Right hindlimb (tissue), 1 donor: ENCODE measurements at places on chromosomes 11 and 22.

- no peak for DNase-seq
Observed at GRCh38 chr22:37470087-37470445, 16.1 kb downstream of the MFNG start.

DNA sequence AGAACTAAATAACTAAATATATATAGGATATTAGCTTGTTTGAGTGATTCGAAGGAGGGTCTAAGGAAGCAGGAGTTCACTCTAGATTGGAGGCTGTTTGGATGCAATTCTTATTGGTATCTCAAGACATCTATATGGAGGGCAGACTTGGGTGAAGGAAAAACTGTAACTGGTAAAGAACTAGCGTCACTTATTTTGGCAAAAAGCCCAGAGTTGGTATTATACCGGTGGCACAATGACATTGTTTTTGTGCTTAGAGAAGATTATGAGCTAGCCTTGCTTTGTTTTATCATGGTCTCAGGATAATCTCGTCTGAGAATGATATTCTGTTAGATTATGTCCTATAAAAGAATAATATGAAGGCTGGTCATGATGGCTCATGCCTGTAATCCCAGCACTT, 6.0 kb upstream of the SLC35F2 start:
- no peak for DNase-seq

DNA sequence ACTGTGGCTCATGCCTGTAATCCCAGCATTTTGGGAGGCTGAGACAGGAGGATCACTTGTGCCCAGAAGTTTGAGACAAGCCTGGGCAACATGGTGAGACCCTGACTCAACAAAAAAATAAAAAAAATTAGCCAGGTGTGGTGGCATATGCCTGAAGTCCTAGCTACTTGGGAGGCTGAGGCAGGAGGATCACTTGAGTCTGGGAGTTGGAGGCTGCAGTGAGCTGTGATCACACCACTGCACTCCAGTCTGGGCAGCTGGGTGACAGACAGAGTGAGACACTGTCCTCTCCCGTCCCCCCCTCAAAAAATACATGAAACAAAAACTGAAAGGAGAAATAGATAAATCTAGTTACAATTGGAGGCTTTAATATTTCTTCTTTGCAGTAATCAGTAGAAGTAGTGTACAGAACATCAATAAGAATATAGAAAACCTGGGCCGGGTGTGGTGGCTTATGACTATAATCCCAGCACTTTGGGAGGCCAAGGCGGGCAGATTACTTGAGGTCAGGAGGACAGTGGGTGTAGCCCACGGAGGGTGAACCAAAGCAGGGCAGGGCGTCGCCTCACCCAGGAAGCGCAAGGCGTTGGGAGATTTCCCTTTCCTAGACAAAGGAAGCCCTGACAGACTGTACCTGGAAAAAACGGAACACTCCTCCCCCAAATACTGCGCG, 19.6 kb upstream of the DLAT start:
- DNase-seq: no peak

DNA sequence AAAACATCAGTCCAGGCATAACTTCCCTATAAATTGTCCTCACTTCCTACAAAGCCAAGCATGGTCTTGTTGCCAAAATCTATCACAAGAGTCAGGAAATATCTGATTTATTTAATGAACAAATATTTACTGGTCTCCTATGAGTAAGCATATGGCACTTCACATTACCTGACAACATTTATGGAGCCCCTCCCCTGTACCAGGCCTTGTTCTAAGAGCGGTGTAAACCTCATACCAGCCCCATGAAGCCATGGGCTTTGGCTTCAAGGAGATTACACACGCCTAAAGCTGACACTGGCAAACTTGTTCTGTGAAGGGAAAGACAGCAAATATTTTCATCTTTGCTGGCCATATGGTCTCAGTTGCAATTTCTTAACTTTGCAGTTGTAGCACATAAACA, 43.0 kb upstream of the EIF3D start:
- DNase-seq: no peak

GRCh38 chr11:66684635-66685034, 6.9 kb upstream of the RBM4B start:
- DNase-seq: no peak

DNA sequence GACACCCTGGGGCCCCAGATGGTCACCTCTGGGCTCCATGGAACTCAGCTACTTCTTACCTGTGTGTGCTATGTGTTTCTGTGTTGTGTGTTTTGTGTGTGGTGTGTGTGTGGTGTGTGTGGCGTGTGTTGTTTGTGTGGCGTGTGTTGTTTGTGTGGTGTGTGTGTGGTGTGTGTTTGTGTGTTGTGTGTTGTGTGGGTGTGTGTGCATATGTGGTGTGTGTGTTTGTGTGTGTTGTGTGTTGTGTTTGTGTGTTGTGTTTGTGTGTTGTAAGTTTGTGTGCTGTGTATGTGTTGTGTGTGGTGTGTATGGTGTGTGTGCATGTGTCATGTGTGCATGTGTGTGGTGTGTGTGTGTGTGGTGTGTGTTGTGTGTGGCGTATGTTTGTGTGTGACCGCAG, 3.8 kb upstream of the WNT7B start:
- no peak for DNase-seq

DNA sequence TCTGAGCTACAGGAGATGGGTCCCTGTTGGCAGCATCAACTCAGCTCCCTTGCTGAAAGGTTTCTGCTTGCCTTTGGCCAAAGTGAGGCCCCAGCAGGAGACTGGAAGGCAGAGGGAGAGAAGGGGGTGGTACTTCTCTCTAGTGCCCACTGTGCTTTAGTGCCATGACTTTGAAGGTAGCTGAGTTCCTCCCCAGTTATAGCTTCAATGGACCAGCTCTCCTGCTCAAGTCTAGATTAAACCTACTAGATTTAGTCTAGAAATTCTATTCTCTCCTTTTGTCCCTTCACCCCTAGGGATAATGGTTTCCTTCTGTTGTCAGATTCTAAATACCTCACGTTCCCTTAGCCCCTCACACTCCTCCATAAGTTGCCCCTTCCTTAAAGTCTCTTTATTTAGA, 119.2 kb downstream of the TIMP3 start:
- DNase-seq: no peak

- no peak for DNase-seq
Observed at GRCh38 chr11:107472966-107473365, 15.3 kb upstream of the CWF19L2 start.

GRCh38 chr11:66242095-66242765, 26.2 kb upstream of the RAB1B start:
- DNase-seq: no peak

- DNase-seq: no peak
Observed at GRCh38 chr22:33012833-33013450, 45.2 kb downstream of the SYN3 start.

DNA sequence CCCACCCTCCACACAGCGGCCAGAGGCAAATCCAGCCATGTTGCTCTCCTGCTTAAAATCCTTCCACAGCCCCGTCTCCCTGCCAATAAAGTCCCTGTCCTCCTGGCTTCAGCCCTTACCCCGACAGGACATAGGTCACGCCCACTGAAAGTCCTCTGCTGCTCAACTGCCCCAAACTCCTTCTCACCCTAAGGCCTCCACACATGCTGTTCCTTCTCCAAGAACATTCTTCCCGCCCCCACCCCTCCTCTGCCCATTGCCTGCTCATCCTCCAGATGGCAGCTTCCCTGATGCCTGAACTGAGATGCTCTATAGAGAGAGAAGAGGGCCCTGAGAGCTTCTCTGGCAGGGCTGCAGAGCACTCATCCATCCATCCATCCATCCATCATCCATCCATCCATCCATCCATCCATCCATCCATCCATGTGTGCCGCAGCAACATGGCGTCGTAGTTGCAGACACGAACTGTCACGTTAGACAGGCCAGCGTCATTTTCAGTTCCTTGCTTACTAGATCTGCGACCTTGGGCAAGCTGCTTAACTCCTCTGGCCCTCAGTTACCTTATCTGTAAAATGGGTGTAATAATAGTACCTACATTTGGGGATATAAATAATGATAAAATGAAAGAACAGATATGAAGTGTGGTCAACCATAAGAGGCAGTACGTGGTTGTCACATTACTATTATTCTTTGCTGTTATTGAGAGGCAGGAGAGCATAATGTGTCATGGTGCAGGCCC, 9.4 kb downstream of the NPTXR start:
- DNase-seq: no peak

DNA sequence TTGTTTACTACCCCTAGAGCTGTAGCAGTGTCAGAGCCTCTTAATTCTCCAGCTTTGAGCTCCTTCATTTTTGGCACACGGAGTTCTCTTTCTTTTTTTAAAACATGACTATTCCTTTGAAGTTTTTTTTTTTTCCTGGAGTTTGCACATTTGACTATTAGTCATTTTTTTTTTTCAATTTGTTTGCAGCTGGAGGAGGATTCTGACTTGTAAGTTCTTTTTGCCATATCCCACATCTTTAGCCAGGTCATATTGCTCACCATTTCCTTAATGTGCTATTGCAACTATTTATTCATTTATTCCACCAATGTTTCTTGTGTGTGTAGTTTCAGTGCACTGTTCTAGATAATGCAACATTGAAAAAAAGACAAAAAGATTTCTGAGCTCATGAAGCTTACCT, 166.3 kb upstream of the ARHGAP20 start:
- DNase-seq: no peak

- no peak for DNase-seq
Observed at GRCh38 chr11:65378208-65378927, 4.1 kb downstream of the SLC25A45 start.

DNA sequence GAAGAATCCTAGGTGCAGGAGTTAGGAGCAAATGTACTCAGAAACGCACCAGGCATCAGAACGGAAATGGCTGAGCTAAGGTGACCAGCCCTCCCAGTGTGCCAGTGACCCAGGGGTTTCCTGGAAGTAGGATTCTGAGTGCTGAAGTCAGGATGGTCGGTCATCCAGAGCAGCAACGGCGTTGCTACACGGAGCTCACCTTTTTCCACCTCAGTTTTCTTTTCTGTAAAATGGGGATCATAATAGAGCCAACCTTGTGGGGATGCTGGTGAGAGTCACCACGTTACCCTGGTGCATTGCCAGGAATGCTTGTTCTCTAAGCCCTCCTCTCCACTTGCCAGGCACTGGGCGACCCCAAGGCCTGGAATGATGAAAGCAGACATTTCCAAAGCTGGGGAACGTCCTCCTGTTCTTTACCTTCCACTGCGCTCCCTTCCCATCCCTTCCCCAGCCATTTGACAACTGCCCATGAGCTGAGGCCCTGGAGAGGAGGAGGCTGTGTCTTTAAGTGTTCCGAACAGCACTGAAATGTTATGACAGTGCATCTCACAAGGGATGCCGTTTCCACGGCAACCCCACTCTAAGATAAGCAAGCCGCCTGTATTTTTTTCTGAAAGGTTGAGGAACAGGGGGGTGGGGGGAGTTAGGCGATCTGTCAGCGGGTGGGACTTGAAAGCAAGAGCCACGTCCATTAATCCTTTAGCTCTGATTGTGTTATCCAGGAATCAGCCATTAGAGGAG, 66.8 kb downstream of the TSPAN18 start:
- peak; percentile 60 for DNase-seq

DNA sequence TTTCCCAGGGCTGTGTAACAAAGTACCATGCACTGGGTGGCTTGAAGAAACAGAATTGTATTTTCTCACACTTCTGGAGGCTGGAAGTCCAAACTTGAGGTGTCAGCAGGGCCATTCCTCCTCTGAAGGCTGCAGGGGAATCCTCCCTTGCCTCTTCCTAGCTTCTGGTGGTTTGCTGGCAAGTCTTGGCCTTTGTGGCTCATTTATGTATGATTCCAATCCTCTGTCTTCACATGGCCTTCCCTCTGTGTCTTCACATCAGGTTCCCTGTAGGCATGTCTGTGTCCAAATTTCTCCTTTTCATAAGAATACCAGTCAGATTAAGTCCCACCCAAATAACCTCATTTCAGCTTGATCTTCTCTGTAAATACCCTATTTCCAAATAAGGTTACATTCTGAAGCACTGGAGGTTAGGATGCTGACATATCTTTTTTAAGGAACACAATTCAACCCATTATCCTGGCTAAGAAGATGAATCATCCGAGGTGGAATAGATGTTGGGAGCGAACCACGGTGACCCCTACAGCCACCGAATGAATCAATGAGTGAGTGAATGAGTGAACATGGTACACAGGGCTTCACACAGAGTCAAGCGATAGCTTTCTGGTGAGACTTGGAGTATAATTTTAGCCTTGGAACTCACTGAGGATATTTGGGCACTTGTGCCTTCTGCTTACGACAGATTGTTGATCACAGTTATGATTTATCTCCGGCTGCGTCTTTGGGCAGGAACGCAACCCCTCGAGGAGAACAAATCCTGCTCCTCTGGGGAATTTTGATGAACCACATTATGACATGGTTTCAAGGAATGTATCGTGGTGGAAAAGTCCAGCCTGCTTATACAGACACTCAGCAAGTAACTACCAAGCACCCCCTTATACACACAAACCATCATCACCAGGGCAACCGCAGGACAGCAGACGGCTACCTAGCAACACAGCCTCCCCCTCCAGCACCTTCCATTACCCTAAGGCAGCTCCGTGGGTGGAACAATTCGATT, 34.3 kb upstream of the MICAL2 start:
- DNase-seq: no peak

- peak; percentile 49 for DNase-seq
Observed at GRCh38 chr11:48034926-48035871, 54.8 kb downstream of the PTPRJ start.

GRCh38 chr22:34992672-34993071, 73.3 kb upstream of the ISX start:
- DNase-seq: no peak

GRCh38 chr22:50562523-50563412, at the start of gene SYCE3:
TSS of gene SYCE3 (minus strand) at chr22:50562919. CDS start at chr22:50556405, 6,514 bp downstream.
- DNase-seq: peak; percentile 94

GRCh38 chr11:74267014-74267413, 44.4 kb downstream of the P4HA3 start:
- DNase-seq: peak; percentile 51

- no peak for DNase-seq
Observed at GRCh38 chr11:103486604-103487003, 377.4 kb downstream of the DYNC2H1 start.
